ENCODE measurements at places on chromosomes 5 and 9.
A peak's percentile ranks its signal among the peaks of the same experiment; 100 is the strongest.

DNA sequence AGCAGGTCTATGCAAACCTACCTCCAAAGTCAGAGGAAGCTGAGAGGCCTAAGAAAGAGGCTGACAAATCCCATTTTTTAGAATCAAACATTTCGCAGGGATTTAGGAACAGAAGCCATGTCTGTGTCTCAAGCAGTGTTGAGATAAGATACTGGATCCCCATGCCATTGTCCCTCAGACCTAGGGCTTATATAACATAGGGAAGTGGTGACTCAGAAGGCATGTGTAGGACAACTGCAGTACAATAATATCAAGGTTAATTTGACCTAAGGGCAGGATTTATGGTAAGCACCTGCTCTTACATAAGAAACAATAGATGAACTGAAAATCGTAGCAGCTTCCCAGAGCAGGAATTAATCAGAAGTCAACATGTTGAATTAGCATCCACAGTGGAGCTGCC lies 459.4 kb downstream of the ANXA1 start:
- DNase-seq: no peak

DNA sequence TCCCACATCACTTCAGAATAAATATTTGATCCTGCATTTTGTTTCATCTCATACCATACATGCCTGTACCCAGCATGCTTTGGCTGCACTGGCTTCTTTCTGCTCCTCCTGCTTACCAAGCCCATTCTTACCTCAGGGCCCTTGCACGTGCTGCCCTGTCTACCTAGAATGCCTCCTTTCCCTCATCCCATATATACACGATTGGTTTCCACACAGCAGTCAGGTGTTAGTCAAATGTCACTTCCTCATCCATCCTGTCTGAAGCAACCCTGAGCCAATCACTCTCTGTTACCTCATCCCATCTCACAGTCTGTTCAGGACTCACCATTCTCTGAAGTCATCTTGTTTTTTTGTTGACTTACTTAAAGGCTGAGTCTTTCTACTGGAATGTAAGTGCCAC lies 30.3 kb downstream of the CAST start:
- no peak for DNase-seq

- DNase-seq: no peak
Measured at GRCh38 chr5:181217803-181218062, 5.3 kb upstream of the TRIM41 start.

- no peak for DNase-seq
Measured at GRCh38 chr9:37679649-37680402, 29.1 kb downstream of the FRMPD1 start.

DNA sequence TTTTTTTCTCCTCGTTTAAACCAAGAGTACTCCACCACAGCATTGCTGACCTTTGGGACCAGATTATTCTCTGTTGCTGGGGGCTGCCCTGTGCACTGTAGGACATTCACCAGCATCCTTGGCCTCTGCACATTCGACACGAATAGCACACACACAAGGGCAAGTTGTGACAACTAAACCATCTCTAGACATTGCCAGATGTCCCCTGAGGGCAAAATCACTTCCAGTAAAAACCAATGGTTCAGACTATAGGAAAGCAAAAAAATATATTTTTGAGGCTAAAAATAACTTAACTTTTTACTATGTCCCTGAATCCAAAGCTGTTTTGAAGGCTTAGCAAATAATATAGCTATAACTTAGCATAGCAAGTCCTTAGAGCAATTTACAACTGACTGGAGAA lies 65.9 kb downstream of the SEMA5A start:
- no peak for DNase-seq

- peak; percentile 80 for DNase-seq
Measured at GRCh38 chr5:58751222-58751837, 168.5 kb downstream of the RAB3C start.

DNA sequence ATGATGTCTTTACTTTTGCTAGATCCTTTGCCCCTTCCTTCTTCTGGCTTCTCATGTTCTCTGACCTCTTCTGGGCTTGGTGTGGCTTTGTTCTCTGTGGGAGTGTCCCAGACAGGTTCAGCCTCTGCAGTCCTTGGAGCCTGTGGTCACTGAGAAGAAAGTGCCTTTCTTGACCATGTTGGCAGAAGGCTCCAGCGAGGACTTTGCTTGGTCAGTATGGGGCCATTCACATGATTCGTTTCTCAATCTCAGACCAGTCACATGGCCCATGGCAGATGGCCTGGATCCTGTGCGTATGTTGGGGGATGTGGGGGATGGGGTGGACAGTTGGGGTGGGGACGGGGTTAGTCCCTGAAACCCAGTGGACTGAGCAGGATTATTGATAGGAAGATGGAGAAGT lies 274.1 kb downstream of the ARHGAP26 start:
- no peak for DNase-seq

GRCh38 chr9:111728143-111728542 lies 66.6 kb downstream of the SHOC1 start:
- DNase-seq: no peak

DNA sequence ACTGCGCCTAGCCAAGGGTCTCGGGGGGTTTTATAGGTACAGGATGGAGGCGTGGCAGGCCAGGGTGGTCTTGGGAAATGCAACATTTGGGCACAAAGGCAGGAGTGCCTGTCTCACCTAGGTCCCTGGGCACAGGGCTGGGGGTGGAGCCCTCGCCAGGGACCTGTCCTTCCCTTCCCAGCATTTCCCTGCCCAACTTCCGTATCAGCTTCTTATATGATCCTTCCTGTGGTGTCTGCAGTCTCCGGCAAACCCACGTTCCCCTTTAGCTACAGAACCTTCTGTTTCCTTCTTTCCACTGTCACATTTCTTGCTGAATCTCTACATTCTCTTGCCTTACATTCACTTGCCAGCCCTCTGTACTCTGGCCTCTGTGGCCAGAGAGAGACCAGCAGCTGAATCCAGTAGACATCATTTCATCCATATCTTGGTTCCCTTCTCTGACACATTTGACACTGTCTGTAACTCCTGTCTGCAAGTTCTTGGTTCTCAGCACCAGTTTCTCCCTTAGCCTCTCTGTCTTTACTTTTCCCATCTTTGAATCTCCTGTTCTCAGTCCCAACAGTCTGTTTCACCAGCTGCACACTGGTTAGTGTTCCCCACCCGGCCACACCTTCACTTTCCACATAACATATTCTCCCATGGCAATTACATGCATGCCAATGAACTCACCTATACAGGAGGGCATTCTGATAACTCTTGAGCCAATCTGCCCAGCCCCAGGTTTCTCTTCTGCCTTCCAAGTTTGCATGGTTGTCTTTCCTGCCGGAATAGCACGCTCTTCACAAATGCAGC lies 134.7 kb upstream of the ZNF608 start:
- DNase-seq: no peak

DNA sequence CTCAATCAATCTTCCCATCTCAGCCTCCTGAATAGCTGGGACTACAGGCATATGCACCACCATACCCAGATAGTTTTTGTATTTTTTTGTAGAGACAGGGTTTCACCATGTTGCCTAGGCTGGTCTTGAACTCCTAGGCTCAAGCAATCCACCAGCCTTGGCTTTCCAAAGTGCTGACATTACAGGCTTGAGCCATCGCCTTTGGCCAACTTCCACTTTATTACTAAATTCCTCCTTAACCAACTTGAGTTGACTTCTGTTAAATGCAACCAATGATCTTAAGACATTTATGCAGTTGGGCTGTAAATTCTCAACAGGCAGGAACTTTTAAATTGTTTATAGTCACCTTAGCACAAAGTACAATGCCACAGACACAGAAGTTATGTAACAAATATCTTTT lies 2.8 kb downstream of the LARS1 start:
- DNase-seq: no peak
